H4 (cell line): ENCODE measurements at places on chromosomes 12 and 14. TPM values are rescaled to one million over a fixed set of nuclear protein-coding genes. Genes with fewer than 3 reads are reported as not detected.

DNA sequence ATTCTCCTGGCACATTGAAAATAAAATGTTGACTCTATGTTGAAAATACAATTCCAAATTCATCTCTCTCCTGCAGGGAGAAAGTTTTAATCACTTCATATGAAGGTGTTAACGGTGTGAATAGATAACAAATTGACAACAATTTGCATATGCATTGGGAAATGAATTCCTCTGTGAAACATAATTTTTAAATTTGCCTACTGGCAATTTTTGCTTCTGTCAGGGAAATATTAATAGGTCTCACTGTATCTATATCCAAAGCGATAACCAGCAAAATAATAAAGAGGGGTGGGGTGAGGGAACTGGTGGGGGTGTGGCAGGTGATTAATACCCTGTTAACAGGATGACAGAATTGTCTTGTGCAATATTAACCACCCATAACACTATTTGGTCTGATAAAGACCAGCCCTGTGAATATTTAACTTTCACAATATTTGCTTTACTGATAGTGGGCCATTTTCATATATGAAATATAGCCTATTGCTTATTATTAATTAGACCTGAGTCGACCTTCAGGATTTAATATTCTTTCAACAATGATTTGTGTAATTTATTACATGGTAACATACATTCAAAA lies 239.0 kb upstream of the SSTR1 start:
- DNase-seq, result no peak

DNA sequence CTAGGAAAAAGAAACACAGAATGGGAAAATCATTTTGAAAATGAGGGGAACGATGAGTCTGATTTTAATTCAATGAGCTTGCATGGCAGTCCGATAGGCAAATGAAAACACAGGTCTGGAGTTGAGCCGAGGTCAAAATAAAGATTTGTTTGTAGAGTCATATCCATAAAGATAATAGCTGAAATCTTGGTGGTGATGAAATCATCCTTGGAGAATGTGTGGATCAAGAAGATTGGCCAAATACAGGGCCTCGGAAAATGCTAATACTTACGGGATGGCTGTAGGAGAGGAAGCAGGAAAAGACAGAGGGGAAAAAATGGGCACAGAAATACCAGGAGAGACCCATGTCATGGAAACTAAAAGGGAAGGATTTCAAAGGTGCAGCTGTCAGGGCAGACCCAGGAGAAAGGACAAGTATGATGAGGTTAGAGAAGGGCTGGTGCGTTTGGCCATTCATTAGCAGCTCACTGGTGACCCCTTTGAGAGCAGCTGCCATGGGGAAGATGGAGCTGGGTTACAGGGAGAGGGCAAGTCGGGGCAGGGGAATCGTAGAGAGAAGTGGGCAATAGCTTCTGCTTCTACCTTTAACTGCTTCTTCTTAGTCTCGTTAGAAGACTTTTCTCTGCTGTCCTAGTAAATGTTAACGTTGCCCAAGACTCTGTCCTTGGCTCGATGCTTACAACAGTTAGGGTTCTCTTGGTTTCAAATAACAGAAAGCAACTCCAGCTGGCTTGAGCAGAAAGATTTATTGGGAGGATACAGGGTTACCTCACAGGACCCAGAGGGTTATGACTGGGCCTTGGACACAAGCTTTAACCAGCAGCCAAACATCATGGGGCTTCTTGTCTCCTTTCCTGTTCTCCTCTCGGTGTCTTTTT lies 161.8 kb downstream of the EFCAB11 start:
- no peak for DNase-seq

DNA sequence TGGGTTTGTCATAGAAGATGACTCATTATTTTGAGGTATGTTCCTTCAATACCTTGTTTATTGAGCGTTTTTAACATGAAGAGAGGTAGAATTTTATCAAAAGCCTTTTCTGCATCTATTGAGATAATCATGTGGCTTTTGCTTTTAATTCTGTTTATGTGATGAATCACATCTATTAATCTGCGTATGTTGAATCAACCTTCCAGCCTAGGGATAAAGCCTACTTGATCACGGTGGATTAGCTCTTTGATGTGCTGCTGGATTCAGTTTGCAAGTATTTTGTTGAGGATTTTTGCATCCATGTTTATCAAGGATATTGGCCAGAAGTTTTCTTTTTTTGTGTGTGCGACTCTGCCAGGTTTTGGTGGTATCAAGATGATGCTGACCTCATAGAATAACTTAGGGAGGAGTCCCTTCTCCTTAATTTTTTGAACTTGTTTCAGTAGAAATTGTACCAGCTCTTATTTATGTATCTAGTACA lies 602.6 kb downstream of the SNAPC1 start:
- no peak for DNase-seq

DNA sequence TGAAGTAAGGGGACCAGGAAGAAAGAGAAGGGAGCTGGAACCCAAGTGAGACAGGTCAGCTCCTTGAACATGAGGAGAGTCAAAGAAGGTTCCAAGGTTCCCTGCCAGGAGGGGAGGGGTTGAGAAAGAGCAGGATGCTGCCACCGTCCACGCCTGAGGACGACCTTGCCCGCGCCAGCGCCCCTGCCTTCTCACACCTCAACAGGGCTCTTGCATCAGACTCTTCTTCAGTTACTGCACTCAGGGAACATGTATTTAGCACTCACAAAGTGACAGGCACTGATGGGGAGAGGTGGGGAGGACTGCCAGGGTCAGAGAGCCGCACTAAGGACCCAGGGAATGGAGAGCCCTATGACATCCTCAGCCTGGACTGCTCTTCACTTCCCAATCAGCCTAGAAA lies 102.1 kb upstream of the NUDT4 start:
- DNase-seq, result no peak

DNA sequence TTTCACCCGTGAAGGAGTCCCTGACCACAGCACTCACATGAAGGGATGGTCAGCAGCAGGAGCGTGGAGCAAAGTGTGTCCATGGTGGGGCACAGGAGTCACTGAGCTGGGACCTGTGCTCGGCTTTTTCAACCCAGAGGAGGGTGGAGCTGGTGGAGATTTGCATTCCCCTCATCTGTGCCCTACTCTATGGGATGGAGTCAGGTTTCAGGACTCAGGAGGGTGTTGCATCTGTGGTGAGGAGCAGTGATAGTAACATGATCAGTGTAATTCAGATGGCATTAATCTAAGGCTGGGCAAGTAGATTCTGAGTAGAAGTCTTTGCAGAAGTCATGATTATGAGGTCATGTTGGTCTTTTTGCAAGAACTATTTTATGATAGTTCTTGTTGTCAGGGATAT lies 511.9 kb downstream of the TMEM121 start:
- DNase-seq, result no peak

DNA sequence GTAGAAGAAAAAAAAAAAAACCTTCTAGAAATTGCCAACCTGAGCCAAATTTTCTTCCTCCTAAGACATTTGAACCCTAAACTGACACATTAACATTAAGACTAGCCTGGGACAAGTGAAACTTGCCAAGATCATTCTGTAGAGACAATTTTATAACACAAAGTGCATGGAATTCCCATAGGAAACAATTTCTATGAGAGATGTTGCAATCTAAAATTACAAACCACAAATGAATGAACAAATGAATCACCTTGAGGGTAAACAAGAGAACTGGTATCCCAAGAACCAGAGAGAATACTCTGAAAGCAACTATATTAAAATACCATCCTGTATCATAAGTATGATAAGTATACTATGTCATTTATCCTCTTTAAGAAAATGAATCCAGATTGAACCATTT lies 165.3 kb downstream of the DICER1 start:
- DNase-seq, result peak; percentile 20

DNA sequence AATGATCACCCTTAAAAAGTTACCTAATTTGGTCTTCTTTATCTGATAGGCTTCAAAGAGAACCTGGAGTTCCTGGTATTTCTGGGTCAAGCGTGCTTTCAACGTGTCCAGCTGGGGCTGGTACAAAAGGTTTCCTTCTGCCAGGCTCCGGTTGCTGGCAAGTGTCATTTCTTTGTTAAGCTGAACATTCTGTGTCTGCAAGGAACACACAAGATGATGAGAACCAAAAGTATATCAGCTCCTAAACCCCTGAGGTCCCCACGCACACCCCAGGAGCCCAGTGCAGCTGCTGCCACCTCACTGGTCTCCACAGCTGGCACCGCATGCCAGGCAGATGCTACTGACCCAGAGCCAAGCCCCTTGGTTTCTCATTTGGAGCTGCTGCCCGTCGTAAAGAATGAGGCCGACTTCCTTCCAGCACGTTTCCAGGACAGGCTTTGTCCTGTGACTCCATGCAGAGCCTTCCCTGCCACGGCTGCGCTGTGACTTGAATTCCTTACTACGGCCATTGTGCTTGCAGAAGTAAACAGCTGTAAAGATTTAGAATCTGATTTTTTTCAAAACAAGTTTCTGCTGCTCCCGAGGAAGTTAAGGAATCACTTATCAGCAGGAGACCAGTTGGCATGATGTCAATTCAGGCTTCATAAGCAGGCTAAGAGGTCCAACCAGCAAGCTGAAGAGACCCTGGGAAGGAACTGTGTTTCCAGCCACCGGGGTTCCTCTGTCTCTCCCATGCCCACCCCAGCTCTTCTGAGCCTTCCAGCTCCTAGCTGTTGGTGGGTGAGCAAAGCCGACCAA lies 24.9 kb downstream of the VPS37B start:
- no peak for DNase-seq

- DNase-seq, result no peak
Observed at GRCh38 chr14:75069811-75070145, 337 bp downstream of the ZC2HC1C start.

DNA sequence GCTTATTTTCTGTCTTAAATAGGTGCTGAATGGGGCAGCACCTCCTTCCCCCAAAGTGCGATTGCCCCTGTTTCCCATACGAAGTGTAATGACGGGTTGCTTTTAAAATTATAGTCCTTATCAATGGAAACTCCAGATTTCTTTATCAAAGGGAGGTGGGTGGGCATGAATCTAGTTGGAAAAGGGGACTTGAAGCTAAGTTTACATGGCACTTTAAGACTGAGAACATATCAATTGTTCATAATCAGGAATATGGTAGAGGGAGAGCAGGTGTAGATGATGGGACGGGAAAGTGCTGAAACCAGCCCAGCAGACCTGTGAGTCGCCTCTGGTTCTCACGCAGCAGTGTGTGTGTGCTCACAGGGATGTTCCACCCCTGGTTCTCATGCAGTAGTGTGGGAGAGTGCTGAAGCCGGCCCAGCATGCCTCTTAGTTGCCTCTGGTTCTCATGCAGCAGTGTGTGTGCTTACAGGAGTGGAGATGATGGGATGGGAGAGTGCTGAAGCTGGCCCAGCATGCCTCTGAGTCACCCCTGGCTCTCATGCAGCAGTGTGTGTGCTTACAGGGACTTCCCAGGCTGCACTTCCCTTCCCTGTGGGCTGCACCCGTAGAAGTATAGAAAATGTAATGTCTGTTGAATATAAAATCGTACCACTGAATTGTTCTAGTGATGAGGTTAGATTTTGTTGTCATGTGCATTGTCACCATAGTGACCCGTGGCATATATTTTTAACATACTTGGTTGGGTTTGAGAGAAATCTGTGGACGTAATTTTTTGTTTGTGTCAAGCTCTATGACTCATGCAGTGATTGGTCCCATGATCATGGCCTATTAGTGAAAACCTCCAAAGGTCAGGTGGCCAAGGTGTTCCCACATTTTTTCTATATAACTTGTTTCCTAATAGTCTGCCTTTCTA lies 51.6 kb downstream of the GPATCH2L start:
- peak; percentile 72 for DNase-seq

DNA sequence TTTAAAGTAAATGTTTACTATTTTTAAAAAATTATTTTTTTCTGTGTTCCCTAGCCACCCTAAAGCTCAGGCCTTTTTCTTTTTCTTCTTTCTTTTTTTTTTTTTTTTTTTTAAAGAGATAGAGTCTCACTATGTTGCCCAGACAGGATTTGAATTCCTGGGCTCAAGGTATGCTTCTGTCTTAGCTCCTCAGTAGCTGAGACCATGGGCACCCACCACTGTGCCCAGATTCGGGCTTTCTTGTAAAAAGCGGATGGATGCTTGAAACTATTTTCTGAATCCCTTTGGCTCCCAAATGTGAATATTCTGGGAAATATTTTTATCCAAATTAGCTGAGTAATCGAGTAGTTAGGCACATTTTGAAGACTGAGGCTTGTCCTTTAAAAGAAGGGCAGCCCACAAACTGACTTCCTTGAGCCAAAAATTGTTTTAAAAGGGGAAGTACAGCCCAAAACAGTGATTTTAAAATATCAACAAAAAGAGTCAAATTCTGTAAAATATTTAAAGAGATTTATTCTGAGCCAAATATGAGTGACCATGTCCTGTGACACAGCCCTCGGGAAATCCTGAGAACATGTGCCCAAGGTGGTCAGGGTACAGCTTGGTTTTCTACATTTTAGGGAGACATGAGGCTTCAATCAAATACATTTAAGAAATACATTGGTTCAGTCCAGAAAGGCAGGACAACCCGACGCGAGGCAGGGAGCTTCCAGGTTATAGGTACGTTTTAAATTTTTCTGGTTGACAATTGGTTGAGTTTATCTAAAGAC lies 28.8 kb upstream of the HIGD1C start:
- DNase-seq, result no peak

DNA sequence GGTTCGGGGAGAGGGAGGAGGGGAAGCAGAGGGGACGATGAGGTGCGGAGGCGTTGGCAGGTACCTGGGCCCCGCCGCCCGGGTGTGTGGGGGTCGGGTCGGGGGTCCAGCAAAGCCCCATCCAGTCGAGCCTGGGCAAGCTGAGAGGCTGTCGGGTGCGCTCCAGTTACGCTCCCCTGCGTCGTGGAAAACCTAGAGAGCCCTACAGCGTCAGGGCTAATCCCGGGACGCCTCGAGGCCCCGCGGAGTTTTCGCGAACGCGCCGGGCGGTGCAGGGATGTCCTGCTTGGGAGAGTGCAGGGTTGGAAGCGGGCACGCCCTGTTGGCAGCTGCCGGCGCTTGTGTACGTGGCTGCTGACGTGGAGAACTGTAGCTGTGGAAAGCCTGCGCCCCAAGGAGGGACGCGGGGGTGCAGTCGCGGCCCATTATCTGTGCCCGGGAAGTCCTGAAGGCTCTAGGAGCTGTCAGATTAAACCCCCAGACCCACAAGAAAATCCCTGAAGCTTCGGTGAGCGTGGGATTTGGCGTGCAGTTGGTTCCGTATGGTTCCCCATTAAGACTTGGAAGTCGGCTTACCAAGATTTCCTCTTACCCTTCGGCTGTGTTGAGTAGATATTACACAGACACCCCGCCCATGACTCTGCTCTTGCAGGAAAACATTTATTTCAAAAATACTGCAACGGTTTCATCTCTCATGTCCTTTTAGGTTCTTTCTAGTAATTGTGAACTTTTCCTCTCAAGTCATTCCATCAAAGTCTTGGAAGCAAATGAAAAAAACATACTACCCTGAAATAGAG lies 11.3 kb upstream of the SLC38A2 start:
- peak; percentile 72 for DNase-seq

The SYCP3 gene
- not detected in 2 replicates for total RNA-seq

The OR4K1 gene
- not detected in 2 replicates for total RNA-seq

The IL22 gene
- total RNA-seq, result not detected in 2 replicates

The TAS2R43 gene
- total RNA-seq, result not detected in 2 replicates

The NOXRED1 gene
- not detected in 2 replicates for total RNA-seq

The CLEC7A gene
- 0.87 and 2.0 TPM in 2 replicates for total RNA-seq

The DTX1 gene
- 1.3 and 2.8 TPM in 2 replicates for total RNA-seq

The KRT72 gene
- not detected in 2 replicates for total RNA-seq
